ENCODE measurements at places on chromosomes 13 and 19.

DNA sequence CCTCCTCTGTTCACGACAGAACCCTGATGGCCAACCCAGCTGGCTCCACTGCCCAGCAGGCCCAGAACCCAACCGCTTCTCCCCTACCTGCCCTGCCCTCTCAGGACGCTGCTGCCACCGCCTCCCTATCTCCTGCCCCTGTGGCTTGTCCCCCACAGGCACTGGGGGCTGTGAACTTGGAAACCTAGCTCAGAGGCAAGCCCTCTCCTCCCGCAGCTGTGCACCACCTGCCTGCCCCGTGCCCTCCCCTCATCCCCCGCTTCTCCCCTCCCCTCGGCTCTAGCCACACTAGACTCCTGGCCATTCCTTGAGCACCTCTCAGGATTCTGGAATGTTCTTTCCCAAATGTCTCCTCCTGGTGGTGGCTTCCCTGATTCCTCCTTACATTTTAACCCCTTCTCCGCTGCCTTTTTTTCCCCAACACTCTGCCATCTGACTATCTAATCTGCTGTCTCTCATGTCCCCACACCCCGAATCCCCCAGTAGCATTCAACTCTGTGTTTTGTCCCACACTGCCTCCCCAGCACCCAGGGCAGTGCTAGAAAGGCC is 6.7 kb downstream of the NANOS3 start:
- peak; percentile 46 for DNase-seq

DNA sequence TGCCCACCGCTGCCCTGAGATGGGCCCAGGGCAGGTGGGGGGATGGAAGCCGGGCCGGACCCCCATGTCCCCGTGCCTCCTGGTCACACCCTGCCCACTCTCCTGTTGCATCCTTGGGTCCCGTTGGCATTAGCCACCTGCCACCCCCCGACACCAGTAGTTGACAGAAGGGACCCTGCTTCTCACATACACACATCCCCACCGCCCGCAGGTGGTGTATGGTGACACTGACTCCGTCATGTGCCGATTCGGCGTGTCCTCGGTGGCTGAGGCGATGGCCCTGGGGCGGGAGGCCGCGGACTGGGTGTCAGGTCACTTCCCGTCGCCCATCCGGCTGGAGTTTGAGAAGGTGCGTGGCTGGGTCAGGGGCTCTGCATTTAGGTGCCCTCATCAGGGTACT is 5.2 kb upstream of the SPIB start:
- DNase-seq, result no peak

DNA sequence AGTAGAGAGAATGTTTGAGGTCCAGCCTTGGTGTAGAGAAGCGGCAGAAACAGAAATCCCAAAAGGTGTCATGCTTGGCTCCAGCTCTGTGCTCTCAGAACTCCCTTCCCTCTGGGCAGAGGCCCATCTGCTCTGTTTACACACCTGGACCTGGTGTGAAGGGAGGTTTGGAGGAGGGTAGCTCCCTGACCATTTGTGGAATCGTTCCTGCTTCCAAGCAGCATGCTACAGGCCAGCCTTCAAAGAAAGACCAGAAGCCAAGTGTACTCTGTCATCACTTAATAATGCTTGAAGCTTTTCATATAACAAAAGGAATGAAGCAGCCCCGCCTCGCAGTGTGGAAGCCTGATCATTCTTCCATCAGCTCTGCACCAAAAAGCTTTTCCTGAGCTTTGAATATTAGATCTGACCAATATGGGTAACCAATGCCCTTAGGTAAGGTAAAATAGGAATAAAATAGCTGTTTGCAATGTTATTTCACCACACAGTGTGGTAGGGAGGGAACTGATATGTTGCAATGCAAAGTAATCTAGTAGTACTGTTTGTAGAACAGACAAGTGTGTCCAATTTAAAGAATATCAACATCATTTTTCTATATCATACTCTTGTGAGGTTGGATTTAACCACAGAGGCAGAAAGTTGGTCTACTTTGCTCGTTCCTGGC is 63.3 kb downstream of the ZIC5 start:
- DNase-seq, result no peak

GRCh38 chr13:100767192-100767591 is 92.6 kb upstream of the TMTC4 start:
- DNase-seq, result no peak

- no peak for DNase-seq
Measured at GRCh38 chr13:104382951-104383350, 1316.7 kb upstream of the SLC10A2 start.

- no peak for DNase-seq
Measured at GRCh38 chr19:44744871-44745332, 3.6 kb upstream of the BCL3 start.

DNA sequence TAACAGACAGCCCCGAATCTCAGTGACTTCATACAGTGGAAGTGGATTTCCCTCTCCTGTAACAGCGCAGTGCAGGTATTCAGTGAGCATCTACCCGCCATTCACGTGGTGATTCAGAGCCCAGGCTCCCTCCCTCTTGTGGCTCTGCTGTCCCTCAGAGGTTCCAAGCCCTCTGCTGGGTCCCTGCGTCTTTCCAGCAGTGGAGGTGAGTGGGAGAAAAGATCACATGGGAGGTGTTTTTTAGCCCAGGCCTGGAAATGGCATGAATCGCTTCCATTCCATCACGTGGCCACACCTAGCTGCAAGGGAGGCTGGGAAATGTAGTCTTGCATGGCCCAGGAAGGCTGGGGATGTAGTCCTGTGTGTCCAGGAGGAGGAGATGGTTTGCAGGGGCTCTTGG is 61.4 kb downstream of the DPF1 start:
- no peak for DNase-seq

GRCh38 chr19:48779636-48780035 is 24.3 kb downstream of the FGF21 start:
- no peak for DNase-seq
